ENCODE measurements at places on chromosomes 6 and 20.

DNA sequence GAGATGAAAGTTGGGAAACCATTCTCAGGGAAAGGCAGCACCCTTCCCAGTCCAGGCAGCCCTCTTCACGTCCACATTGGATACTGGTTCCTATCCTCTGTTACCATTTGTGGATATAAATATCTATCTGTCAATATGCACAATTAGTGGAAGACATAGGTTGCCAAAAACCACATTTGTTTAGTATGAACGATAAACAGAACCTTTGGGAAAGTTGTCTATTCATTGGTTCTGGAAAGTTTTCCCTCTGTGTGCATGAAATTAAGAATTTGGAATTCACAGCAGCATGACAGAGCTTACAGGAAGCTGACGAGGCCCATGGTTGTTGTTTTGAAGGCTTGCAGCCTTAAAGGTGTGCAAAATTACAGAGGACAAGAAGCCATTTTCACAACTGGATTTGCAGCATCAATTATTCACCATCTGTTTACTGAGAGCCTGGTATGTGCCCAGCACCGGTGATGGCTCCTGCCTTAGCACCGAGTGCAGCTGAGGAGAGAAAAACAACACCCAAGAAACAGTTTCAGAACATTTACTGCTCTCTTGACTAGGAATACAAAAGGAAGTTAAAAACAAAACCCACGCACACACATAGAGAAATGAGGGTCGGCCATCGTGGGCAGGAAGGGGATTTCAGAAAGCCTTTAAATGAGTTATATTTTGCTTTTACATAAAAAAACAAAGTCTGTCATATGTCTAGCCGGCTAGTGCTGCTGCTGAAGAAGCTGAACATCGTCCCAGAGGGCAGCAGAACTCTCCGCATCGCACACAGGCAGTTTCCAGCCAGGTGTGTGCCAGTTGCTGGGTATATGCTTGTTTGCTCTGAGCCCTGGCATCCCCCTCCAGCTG, 319.6 kb downstream of the FARS2 start:
- peak; percentile 21 for DNase-seq

- no peak for DNase-seq
These were observed 23.2 kb upstream of the FOXP4 start for GRCh38 chr6:41522780-41523548.

- no peak for DNase-seq
These were observed 208.4 kb upstream of the CNR1 start for GRCh38 chr6:88374553-88374952.

DNA sequence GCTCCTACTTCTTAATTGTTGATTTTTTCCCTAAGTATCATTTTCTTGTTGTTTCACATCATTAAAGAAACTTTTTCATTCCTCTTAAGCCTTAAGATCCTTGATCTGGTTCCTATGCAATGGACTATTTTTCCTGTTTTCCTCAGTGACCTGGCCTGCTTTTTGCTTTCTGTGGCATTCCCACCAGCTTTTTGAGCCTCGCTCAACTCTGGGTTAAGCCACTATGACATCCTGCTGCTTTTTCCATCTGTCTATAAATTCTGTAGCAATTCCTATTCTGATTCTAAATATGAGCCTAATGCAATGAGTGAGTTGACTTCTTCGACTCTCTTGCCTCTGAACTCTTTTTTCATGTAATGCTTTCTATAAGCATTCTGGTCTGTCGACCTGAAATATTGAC, 160.3 kb downstream of the GRM1 start:
- DNase-seq, result no peak

- no peak for DNase-seq
These were observed 78.4 kb downstream of the HDGFL1 start for GRCh38 chr6:22647719-22648118.

DNA sequence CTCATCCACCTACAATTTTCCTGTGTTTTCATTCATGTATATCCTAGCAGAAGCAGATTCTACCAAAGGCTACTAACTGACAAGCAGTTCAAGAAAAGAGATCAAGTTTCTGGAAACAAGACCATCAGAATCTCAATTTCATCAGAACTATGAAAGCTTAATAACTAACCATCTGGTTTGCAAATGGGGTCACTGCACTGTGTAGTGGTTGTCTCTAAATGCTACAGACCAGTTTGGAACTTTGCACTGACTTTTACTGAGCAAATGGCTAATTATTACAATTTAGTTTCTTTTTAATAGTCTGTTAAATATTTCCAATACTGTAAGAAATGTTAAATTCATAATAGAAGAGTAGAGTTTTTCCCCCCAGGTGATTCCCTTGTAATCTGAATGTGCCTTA, 64.5 kb downstream of the REPS1 start:
- DNase-seq, result no peak

DNA sequence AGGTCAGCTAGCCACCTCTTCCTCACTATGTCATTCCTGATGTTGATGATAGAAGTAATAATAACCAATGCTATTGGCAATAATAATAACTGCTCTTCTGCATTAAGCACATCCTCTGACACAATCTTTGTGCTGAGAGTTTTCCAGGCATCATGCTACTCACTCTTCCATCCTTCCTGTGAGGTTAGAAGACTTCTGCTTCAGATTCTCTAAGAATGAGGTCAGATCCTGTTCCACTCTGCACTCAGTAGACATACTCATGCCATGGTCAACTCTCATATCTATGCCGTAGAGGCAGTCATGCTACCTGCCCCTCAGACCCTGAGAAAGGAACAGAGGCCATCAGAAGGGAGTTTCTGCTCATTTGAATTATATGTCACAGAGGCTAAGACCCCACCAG, 98.1 kb upstream of the TOP1 start:
- no peak for DNase-seq

Data from activated T-cell treated with anti-CD3 and anti-CD28 coated beads, Interleukin-2, amount 50 U/mL, for 48 hours (primary cell).